ENCODE measurements at places on chromosomes 1 and 21. TPM values are rescaled to one million over a fixed set of nuclear protein-coding genes. Genes with fewer than 3 reads are reported as not detected.

AMY1B gene
- not detected for total RNA-seq

SPATA46 gene
- total RNA-seq, result not detected

AIRE gene
- under 0.01 TPM for total RNA-seq

GPBP1L1 gene
- total RNA-seq, result 106 TPM

PDXK gene
- 208 TPM for total RNA-seq

NCF2 gene
- not detected for total RNA-seq

OR2G6 gene
- total RNA-seq, result not detected

B3GALT2 gene
- total RNA-seq, result 0.37 TPM

GBP6 gene
- not detected for total RNA-seq

SLC35F3 gene
- 0.30 TPM for total RNA-seq

C1orf141 gene
- not detected for total RNA-seq

OR14K1 gene
- not detected for total RNA-seq

LEFTY2 gene
- not detected for total RNA-seq

LRRC39 gene
- total RNA-seq, result 0.37 TPM

PDC gene
- not detected for total RNA-seq

DDAH1 gene
- total RNA-seq, result 41.3 TPM

PDZK1IP1 gene
- not detected for total RNA-seq

DDI2 gene
- 20.3 TPM for total RNA-seq

TNNT2 gene
- not detected for total RNA-seq

PLA2G2D gene
- not detected for total RNA-seq

ASPM gene
- total RNA-seq, result 3.9 TPM

RUNX1 gene
- 49.0 TPM for total RNA-seq

S100A8 gene
- not detected for total RNA-seq

AQP10 gene
- 0.05 TPM for total RNA-seq

CD164L2 gene
- total RNA-seq, result not detected

PRRX1 gene
- total RNA-seq, result 11.0 TPM

MTARC1 gene
- 2.5 TPM for total RNA-seq

SPRR4 gene
- total RNA-seq, result not detected

RHBG gene
- total RNA-seq, result not detected

IGSF3 gene
- total RNA-seq, result 0.89 TPM

UBASH3A gene
- not detected for total RNA-seq

BSND gene
- total RNA-seq, result not detected

GJC2 gene
- 2.1 TPM for total RNA-seq

TLR5 gene
- 0.14 TPM for total RNA-seq

CFHR2 gene
- total RNA-seq, result not detected

BGLAP gene
- 0.59 TPM for total RNA-seq

IL19 gene
- total RNA-seq, result not detected

LCA5L gene
- total RNA-seq, result 3.0 TPM

KCNH1 gene
- 0.14 TPM for total RNA-seq

GSTM4 gene
- total RNA-seq, result 13.7 TPM
